ENCODE measurements at places on chromosomes 3 and 15.

GRCh38 chr15:71186267-71186666, 71.0 kb downstream of the THSD4 start:
- DNase-seq = no peak

- no peak for DNase-seq
Observed at GRCh38 chr15:81779181-81779580, 266.6 kb downstream of the MEX3B start.

GRCh38 chr3:172464306-172464705, 16.1 kb upstream of the GHSR start:
- DNase-seq = no peak

DNA sequence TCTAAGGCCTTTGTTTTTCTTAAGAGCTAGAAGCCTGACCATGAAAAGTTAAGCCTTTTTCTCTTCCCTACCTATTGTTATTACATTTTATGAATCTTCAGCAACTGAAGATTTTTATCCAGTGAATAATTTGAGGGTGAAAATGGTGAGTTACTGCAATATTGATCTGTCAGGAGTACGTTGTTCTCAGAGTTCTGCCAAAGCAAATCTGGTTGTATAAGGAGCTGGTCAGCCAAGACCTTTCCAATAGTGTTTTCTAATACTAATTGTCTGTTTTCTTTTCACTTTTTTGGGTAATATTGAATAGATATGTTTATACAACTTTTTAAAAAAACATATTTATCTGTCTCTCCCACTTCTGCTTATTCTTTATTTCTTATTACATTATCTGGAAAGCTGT, 15.0 kb downstream of the SPTSSB start:
- no peak for DNase-seq

GRCh38 chr3:58588030-58588614, 10.9 kb upstream of the FAM107A start:
- peak; percentile 21 for DNase-seq

- no peak for DNase-seq
Observed at GRCh38 chr3:106242781-106243180, 374.0 kb upstream of the CBLB start.

Data from A673 (cell line).